Psoas muscle (tissue), 8 donors: ENCODE measurements at places on chromosomes 3 and 15. TPM values are rescaled to one million over a fixed set of nuclear protein-coding genes. Genes with fewer than 3 reads are reported as not detected.

CYP1A2 gene
- not detected for total RNA-seq

SEMA5B gene
- total RNA-seq: 0.08 TPM

SEMA3F gene
- 7.0 TPM for total RNA-seq

CCR1 gene
- total RNA-seq: 4.0 TPM

OXSM gene
- 13.3 TPM for total RNA-seq

TMEM44 gene
- total RNA-seq: 2.0 TPM

DNA sequence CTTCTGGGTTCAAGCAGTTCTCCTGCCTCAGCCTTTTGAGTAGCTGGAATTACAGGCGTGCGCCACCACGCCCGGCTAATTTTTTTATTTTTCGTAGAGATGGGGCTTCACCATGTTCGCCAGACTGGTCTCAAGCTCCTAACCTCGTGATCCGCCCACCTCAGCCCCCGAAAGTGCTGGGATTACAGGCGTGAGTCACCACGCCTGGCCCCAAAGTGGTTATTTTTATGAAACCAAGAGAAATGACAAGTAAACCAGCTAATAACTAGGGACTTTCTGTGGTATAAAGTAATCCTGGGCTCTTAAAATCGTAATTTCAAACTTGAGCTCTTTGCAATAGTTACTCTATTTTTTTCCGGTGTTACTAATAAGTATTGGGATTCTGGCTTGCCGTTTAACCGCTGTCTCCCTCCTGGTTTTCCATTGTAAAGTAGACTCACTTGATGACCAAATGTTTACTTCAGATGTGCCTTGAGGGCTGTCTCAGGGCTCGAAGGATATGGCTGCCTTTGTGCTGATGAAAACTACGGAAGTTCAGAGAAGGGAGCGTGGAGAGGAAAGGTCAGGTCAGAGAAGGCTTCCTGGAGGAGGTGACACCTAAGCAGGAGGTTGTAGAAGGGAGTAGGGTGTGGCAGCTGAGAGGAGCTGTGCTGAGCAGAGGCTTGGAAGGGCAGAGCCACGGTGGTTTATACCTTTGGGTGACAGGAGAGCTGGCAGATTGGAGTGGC lies 4.2 kb downstream of the ZSCAN2 start:
- DNase-seq: no peak

- DNase-seq: no peak
Measured at GRCh38 chr3:78725703-78726246, 1042.0 kb downstream of the ROBO1 start.

- DNase-seq: no peak
Measured at GRCh38 chr3:185701611-185702261, 115.6 kb downstream of the SENP2 start.

DNA sequence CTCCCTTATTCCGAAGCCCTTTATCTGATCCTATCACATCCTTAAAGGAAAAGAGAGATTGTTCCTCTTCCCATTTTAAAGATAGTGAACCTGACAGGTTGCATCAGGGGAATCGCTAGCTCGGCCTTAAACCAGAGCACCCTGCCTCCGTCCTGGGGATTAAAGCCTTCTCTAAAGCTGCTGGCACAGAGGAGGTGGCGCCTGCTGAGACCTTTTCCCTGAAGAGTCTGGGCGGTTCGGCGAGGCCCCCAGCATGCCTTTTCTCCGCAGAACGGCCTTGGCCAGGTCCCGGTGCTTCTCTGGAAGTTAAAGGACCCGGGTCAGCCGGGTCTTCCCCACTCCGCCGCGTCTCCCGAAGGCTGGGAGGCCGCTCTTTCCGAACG lies 593 bp downstream of the FAM219B start:
- no peak for DNase-seq

GRCh38 chr3:50508821-50509220 lies 5.4 kb upstream of the CACNA2D2 start:
- DNase-seq: no peak

GRCh38 chr15:62498712-62499111 lies 333.6 kb upstream of the C2CD4B start:
- no peak for DNase-seq

DNA sequence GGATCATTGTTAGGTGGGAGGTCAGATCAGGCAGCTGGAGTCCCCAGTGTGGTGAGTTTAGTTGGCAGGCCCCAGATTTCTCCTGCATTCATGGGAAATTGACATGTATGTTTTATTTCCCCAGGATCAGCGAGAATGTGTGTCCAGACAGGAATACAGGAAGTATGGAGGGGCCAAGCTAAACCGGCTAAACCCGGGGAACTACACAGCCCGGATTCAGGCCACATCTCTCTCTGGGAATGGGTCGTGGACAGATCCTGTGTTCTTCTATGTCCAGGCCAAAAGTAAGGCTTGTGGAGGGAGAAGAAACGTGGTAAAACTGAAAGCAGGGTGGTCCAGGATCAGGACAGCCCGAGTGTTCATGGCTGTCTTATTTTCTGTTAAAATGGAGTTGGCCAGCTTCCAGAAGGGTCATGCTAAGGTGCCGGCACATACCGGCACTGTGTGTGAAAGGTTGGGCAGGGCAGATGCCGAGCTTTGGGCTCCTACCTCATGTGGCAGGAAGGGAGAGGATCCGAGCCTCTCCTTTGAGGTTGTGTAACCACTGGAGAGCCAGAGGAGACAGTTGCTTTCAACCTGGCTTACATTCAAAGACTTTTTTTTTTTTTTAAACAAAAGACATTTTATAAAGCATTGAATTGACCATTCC lies 83.1 kb downstream of the PGPEP1L start:
- no peak for DNase-seq

DNA sequence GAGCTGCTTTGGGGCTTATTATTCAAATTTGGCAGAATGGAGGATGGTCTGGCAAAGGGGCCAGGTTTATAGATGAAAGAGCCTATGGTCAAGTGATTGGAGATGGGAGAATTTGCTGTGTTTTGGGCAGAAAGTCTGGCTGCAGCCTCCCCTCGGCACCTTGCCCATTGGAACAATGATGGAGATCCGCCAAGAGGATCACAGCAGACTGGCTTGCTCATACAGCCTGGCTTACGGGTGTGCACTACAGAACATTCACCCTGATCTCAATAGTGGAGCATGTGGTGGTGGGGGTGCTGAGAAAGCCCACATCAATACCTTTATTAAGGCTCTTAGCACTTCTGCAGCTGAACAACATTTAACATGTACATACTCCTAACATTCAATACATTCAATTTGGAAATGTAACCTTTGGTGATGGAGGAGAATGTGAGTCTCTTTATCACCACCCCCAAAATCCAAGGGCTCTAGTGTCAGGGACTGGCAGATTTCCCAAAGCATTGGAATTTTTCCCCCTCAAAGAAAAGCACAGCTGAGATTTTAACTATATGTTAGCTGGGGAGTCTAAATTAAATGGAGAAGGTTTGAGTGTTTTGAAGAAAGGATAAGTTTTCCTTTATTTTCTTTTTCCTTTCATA lies 118.4 kb upstream of the TMC3 start:
- no peak for DNase-seq

DNA sequence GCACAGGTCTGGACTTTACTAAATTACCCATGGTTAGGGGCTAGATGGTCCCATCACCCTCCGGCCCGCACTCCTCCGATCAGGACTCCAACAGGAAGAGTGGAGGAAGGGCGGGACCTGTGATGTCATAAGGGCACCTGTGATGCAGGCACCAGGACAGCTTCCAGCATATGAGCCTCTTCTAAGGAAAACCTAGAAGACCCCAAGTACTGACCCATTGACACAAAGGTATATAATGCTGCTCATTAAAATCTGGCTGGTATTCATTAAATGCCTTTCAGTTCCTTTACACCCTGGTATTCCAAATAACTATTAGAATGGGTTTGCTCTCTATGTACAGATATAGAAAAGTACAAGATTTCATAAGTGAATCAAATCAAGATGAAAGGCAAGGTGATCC lies at the start of gene IQCF5:
IQCF5 (minus strand) TSS at position 101 of the 400 bp plus-strand sequence; CDS start at position 31, 70 bp downstream.
- DNase-seq: no peak
